ENCODE measurements at places on chromosomes 12 and 14.

- DNase-seq, result peak; percentile 80
These were observed 100.9 kb downstream of the NCOR2 start for GRCh38 chr12:124466216-124467128.

GRCh38 chr12:120241561-120242274, 23.8 kb downstream of the PXN start:
- no peak for DNase-seq

DNA sequence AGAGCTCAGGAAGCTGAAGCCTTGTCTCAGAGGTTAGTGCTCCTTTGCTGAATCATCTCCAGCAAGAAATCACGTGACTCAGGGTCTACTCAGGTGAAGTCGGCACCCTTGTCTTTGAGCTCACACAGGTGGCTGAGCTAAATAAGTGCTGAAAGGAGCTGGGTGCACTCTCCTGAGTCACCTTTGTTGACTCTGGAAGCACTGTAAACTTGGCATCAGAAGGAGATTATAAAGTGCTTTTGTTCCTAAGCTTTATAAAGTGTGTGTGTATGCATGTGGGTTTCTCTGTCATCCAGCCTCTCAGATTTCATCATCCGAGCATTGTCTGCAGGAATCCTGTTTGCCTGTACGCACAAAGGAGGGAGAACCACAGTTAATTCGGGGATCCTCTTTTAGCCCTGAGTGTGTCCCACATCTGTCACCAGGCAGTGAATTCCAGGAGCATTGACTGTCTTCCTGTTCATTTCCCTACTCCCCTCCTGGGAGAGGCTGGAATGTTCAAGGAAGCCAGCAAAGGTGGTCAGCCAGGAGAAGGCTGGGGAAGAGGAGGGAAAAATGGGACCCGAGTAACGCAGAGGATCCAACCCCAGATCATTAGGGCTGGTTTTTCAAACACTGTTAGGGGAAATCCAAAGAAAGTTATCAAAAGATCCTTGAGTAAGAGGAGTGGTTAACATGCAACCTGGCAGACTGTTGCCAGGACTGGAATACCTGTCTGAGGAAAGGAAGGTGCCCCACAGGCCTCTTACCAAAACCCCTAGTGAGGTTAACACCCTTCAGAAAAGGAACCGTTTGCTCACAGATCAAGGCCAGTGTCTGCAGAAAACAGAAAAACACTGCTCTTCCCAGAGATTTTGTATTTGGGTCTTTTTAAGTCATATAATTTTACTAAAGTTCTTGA, 157.5 kb upstream of the HIF1A start:
- no peak for DNase-seq

- DNase-seq, result no peak
These were observed 253.7 kb downstream of the SNAPC1 start for GRCh38 chr14:62015945-62016344.

GRCh38 chr14:91366749-91367148, 50.9 kb downstream of the CCDC88C start:
- DNase-seq, result no peak

DNA sequence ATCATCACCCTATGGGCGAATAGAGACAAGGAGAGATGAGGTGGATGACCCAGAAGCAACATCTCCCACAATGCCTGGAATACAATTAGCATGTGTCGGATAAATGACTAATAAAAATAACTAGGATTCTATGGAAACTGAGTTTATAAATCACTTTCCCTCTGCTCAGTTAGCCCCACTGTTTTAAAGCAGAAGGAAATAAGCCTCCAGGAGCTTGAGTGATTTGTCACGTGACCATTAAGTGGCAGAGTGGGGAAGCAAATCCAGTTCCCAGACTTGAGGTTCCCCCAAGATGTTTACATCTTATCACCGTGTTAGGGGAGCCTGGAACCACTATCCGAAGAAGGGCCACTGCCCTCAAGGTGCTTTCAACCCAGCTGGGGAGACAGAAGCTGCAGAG, 136.5 kb upstream of the CCND2 start:
- no peak for DNase-seq

- DNase-seq, result no peak
These were observed 2.9 kb upstream of the BIN2 start for GRCh38 chr12:51326698-51327439.

DNA sequence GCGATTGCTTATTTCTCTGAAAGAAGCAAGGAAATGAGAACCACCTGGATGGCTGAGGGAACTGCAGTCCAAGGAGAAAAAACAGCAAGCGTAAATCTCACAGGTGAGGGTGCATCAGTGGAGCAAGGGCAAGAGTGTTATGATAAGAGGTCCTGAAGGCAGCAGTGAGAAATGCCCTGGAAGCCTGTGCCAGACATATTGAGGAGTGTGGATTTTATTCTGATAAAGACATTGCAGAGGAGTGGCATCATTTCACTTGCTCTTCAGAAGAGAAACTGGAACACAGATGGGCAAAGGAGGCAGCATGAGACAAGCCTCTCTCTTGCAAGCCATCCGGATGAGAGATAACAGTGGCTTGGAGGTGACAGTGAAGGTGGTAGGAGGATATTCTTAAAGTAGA, 78.5 kb downstream of the PDE3A start:
- DNase-seq, result no peak

- no peak for DNase-seq
These were observed 39.1 kb downstream of the NT5DC3 start for GRCh38 chr12:103801709-103802585.

DNA sequence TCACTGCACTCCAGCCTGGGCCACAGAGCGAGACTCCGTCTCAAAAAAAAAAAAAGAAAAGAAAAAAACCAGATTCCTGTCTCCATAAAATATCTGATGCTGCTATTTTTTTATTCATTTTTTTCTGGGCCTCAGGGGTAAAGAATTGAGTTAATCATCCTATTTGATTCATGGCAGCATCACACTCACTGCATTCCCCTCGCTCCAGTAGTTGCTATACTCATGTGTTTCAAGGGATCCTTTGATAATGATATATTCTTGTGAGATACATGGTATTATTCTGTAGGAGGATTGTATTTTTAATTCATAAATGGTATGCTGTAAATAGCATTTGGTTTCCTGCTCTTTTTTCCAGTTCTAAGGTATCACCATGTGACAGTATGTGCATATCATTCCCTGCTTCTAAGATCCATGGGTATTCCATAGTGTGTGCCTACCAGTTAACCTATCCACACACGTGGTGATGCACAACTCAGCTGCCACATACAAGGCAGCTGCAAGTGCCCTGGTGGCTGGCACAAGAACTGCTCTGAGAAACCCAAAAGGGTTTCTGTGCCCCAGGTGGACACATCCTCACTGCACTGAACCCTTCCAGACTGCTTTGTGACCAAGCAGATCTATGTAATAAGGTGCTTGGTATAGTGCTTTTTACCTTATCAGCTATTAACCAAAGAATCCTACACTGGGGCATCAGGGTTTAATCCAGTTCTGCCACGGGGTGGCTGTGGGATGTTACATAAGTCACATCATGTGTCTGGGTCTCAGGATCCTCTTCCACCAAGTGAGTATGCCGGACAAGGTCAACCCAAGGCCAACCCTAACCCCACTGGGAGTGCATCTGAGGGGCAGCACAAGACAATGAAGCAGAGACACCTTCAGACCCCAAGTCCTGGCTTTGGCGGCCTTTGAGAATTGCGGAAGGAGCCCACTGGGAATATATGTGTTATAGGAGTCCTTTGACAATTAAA, 74.6 kb downstream of the ZFP36L1 start:
- DNase-seq, result no peak

GRCh38 chr12:69546693-69547438, 38.4 kb upstream of the CCT2 start:
- no peak for DNase-seq

- no peak for DNase-seq
These were observed 31.7 kb downstream of the STX2 start for GRCh38 chr12:130807309-130807708.

DNA sequence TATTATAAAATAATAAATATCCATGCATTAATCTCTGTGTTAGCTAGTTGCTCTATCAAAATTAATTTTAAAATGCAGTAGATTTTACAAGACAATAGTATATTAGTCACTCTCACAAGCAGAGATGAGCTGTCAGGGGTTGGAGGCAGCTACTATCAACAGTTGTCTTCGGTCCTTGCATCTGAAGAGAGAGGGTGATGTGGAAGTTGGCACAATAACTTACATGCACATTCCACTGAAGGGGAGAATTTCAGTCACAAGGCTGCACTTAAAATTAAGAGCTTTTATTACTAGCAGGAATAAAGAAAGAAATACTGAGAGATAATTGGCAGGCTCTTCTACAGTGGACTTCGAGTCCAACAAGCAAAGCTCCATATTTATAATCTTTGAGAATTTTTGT, 166.9 kb upstream of the DCN start:
- no peak for DNase-seq

- no peak for DNase-seq
These were observed at the start of gene OR6C3 for GRCh38 chr12:55330446-55330845. Gene OR6C3, plus strand, starts transcription at chr12:55330746. Its CDS starts 955 bp downstream, at chr12:55331701.
